ENCODE measurements at places on chromosomes 4 and X. TPM values are rescaled to one million over a fixed set of nuclear protein-coding genes. Genes with fewer than 3 reads are reported as not detected.

- no peak for DNase-seq
These were observed 32.2 kb upstream of the VCX3B start for GRCh38 chrX:8432396-8432795.

DNA sequence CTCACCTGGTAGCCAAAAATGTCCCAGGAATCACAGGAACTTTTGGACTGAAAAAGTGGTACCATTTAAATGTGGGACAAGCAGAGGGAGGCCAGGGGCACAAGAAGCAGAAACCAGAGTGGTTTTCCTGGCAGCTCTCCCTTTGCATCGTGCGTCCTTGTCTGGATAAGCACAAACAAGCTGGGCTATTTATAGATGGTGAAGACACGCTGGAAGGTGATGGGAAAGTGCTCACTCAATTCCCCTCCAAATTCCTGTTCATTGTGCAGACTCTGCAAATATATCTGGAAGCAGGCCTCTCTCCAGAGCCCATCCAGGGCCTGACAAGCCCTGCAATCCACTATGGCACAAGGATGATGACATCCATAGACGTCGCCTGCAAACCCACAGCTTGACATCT, 63.6 kb upstream of the MAP3K15 start:
- no peak for DNase-seq

DNA sequence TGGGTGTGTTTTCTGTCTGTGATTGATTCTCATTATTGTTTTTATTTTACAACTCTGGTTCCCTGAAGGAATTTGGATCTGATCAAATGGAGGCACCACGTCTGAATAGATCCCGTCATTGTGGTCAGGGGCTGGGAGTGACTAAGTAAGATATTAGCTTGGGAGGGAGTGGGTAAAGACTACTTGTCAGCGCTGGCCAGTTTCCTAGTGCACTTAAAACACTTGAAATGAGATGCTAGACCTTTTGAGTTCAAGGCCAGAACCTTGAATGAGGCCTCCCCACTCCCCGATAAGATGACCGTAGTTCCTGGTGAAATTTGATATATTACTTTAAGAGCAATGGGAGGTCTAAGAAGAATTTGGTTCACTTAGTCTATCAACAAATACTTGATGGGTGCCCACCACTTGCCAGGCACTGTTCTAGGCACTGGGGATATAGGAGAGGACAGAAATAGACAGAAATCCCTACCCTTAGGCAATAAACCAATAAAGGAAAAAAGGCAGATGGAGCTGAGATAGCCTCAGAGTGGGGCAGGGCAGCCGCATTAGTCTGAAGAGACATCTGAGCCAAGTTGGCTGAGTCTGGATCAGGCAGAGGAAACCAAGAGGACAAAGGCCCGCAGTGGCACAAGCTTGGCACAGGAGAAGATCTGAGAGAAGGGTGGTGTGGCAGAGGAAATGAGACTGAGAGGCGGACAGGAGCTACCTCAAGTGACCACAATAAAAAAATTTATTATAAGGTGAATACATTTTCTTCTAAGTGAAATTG, 11.8 kb downstream of the FAM184B start:
- no peak for DNase-seq

- no peak for DNase-seq
These were observed 219.7 kb downstream of the NSUN7 start for GRCh38 chr4:40969501-40969900.

IL9R gene
- 0.09 TPM for polyA plus RNA-seq
